ENCODE measurements at places on chromosomes 1 and 21.

GRCh38 chr1:155044812-155045657 lies 6.1 kb upstream of the ADAM15 start:
- DNase-seq: no peak

DNA sequence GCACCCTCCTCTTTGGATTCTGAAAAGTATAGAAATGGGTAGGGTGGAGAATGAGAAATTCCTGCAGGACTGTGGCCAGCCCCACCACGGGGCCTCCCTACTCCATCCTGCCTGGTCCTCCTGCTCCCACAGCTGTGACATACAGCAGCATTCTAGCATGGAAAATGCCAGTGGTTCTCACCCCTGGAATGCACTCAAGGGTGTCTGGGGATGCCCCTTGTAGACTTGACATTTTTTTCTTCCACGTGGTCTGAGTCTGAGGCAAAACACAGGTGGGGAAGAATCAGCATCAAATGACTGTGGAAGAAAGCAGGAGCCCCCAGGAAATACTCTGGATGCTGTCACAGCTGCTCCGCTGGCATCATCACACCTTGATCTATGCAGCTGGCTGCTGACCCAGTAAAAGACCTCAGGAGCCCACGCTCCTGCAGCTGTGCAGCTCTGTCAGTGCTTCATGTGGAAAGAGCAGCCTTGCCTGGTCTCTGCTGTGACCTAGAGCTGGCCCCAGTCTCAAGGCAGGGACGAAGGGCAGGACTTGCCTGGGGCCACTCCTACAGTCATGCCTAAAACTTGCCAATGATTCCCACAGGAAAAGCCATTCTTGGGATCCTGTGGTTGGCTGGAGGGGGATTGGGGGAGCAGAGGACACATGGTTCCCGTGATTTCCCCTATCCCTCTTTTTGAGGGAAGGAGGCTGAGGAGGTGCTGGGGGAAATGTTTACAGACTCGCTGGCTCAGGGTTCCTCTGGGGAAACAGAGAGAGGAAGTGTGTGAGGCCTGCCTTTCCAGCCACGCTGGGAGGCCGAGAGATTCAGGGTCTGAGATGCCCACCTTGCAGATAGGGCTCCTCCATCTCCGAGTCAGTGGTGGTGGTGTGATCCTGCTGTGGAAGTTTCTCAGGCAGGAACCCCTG lies 10.8 kb upstream of the A3GALT2 start:
- no peak for DNase-seq

GRCh38 chr1:156814571-156815260 lies 1.9 kb downstream of the SH2D2A start:
- no peak for DNase-seq

GRCh38 chr1:27102707-27103468 lies 52.0 kb downstream of the SLC9A1 start:
- no peak for DNase-seq

DNA sequence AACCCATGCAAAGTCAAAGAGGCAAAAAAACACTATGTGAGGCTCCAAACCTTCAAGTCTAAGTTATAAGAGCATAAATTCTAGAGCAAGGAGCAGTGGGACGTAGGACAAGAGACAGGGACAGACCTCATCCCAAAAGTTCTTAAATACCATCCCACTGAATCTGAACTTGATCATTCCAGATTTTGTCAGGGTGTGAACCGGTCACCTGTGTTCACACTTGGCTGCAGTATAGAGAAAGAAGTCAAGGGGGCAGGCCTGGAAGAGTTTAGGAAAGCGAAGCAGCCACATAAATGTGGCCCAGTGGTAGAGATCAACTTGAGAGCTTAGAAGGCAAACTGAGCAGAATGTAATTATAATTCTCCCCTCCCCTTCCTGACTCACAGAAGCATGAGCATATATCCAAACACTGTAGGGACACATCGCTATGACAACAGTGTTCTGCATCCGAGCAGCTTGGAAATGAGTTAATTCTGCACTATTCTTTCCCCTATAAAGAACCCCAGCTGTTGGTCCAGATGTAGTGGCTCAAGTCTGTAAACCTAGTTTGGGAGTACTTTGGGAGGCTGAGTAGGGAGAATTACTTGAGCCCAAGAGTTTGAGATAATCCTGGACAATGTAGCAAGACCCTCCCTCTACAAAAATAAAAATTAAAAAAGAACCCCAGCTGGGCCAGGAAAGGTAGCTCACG lies 2.7 kb downstream of the AKR7A2 start:
- peak; percentile 49 for DNase-seq

- no peak for DNase-seq
Measured at GRCh38 chr1:53398576-53399365, 60.4 kb upstream of the DMRTB1 start.

- peak; percentile 55 for DNase-seq
Measured at GRCh38 chr1:94270801-94271203, 33.4 kb upstream of the ARHGAP29 start.

DNA sequence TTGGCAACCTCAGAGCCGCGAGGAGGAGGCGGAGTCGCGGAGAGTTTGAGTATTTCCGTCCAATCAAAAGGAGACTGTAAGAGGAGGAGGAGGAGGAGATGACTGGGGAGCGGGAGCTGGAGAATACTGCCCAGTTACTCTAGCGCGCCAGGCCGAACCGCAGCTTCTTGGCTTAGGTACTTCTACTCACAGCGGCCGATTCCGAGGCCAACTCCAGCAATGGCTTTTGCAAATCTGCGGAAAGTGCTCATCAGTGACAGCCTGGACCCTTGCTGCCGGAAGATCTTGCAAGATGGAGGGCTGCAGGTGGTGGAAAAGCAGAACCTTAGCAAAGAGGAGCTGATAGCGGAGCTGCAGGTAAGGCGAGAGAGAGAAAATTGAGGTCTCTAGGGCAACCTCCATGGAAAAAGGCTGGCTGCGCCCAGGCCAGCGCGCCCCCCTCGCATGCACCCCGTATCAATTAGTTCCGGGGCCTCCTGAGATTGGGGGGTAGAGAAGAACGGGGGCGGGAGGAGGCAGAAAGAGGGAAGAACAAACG lies at the start of gene PHGDH:
Gene PHGDH (plus strand): TSS at position 131 of the 538 bp plus-strand sequence. CDS start 89 bp downstream, at position 220.
- DNase-seq: peak; percentile 64
